ENCODE measurements at places on chromosomes 5 and 9.

DNA sequence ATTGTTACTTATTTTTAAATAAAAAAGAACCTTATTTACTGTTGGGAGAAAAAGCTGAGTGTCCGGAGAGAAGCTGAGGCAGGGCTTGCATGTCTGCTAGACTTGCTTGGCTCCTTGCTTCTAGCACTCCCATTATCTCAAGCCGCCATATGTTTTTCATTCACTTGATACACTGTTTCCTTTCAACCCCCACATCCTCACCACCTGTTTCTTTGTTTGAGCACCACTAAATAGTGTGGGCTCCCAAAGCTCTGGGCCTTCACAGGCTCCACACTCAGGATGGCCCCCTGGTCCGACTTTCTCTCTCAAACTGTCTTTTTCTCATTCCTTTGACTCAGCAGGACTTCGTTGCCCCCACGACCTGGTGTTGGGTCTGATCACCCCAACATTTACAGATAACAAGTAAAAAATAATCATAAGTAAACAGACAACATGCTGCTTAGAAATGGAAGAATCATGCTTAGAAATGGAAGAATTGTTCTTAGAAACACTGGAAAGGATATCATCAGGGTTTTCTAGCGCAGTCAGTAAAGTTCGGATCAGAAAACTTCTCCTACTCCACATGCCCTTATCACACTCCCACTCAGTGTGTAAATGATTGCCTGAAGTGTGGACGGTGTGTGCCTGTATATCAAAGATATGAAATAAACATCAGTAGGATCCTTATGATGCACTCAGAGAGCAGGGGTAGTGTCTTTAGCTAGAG lies 58.5 kb downstream of the APTX start:
- no peak for DNase-seq

DNA sequence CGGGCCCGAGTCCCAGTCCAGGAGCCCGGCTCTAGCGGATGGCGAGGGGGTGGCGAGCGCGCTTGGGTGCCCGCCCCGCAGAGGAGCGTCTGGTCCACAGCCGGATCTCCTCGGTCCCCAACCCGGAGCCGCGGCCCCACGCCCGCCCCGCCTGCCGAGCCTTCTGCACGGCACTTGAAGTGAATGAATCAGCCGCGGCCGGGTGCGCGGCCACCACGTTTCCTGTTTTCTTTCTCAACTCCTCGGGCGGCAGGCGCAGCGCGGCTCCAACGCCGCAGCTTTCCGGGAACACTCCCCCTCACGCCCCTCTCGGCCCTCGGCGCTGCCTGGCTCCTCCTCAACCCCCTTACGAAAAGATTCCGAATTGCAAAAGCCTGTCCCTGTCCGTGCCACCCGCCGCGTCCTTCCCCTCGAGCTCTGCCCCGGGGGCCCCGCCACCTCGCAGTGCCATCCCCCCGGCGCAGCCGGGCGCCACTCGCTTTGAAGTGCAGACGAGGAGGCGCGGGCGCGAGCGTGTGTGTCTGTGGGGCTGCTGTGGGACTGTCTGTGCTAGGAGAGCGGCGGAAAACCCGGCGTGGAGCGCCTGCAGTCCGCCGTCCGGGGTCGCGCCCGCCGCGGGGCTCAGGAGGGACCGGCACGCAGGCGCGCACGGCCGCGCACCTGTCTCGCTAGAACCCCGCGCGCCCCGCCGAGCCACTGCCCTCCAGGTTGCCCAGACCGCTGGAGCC lies 456.6 kb downstream of the RAB3C start:
- DNase-seq: peak; percentile 91

DNA sequence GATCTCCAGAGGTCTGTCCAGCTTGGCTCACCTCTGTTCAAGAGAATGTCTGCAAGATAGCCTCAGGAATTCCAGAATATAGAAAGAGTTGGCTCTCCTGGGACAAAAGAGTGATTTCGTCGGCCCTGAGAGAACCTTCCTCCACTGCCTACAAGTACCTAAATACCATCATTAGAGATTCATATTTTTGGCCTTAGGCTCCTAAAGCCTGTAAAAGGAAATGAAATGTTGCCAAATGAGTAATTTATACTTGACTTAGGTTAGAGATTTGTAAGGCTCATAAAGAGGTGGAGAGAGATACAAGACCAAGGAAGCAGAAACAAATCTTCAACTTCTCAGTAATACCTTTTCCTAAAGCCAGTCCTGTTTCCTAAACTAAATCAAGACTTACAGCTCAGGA lies 146.2 kb downstream of the CCDC192 start:
- no peak for DNase-seq

DNA sequence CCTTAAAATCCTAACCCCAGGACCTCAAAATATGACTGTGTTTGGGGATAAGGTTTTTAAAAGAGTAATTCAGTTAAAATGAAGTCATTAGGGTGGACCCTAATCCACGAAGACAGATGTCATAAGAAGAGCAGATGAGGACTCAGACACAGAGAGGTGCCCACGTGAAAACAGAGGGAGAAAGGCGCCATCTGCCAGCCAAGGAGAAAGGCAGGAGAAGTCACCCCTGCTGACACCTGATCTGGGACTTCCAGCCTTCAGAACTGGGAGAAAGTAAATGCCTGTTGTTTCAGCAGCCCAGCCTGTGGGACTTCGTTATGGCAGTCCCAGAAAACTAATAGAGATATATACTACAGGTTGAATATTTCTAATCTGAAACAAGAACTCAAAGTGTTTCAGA lies 67.4 kb downstream of the ROR2 start:
- DNase-seq: no peak

DNA sequence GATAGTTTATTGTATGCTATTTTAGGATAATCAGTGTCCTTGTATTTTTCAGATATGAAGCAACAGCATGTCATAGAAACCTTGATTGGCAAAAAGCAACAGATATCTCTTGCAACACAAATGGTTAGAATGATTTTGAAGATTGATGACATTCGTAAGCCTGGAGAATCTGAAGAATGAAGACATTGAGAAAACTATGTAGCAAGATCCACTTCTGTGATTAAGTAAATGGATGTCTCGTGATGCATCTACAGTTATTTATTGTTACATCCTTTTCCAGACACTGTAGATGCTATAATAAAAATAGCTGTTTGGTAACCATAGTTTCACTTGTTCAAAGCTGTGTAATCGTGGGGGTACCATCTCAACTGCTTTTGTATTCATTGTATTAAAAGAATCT lies 14.5 kb downstream of the CCT5 start:
- no peak for DNase-seq

- no peak for DNase-seq
Measured at GRCh38 chr5:175803254-175803653, 68.1 kb upstream of the CPLX2 start.

DNA sequence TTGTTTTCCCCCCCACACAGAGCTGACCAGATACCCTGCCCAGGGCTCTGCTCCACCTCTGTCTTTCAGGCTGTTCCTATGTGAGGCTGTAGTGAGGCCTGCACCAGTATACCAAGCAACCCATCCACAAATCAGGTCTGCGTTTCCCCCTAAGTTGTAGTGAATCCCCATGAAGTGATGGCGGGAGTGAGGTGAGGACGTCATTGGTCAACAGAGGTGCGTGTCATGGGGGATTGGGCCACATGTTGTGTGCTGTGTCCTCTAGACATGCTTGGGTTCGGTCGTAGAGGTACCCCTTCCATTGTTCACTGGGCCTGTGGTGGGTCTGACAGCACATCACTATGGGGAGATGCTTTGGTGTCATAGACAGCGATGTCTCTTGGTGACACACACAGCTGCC lies 184.6 kb downstream of the CACNA1B start:
- no peak for DNase-seq

GRCh38 chr5:51484326-51484725 lies 101.1 kb downstream of the ISL1 start:
- DNase-seq: no peak

DNA sequence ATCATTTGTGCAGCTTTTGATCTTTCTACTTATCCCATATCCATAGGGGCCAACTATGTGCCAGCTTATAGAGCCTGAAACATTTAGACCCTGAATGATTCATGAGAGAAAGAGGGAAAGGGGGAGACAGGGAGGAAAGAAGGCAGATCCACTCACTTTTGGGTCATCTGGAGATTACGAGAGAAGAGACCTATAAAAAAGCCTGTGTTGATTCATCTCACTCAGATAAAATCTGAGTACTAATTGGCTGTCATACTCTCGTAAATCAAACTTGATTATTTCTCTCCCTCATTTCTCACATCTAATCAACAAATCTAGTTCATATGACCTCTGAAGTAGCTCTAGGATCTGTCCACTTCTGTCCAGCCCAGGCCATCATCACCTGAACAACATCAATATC lies 137.1 kb downstream of the ARL15 start:
- no peak for DNase-seq

- DNase-seq: no peak
Measured at GRCh38 chr5:132104556-132104955, 31.0 kb downstream of the CSF2 start.

- no peak for DNase-seq
Measured at GRCh38 chr9:4548811-4549725, 58.8 kb downstream of the SLC1A1 start.

GRCh38 chr9:80892703-80893102 lies 796.6 kb downstream of the TLE1 start:
- DNase-seq: no peak

DNA sequence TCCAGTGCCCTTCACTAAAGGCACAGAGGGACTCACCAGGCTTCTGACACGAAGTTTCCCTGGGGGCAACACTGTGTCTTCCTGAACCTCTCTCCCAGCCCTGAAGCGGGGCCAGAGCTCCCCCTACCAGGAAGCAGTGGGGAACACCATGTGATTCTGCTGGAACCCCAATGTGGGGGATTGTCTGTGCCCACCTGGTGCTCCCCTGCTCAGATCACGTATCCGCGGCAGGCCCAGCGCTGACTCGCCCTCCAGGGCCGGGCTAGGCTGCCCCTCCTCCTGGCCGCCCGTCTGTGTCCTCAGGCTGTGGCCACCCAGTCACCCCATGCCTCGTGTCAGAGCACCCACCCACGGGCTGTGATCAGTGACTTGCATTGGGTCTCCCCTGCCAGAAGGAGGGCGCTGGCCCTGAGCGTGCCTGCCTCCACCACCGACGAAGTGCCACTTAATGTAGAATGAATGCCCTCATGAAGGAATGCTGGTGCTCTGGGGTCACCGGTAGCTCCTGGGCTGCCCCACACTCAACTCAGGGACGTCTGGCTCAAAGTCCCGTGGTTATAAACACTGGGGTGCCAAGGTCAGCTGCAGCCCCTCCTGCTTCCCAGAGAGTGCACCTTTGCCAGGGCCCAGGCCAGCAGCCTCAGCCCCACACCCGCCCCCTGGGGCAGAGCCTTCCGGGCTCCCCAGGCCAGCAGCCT lies 22.1 kb downstream of the SARDH start:
- peak; percentile 54 for DNase-seq

GRCh38 chr9:86557063-86557766 lies 203.0 kb upstream of the TUT7 start:
- DNase-seq: no peak

DNA sequence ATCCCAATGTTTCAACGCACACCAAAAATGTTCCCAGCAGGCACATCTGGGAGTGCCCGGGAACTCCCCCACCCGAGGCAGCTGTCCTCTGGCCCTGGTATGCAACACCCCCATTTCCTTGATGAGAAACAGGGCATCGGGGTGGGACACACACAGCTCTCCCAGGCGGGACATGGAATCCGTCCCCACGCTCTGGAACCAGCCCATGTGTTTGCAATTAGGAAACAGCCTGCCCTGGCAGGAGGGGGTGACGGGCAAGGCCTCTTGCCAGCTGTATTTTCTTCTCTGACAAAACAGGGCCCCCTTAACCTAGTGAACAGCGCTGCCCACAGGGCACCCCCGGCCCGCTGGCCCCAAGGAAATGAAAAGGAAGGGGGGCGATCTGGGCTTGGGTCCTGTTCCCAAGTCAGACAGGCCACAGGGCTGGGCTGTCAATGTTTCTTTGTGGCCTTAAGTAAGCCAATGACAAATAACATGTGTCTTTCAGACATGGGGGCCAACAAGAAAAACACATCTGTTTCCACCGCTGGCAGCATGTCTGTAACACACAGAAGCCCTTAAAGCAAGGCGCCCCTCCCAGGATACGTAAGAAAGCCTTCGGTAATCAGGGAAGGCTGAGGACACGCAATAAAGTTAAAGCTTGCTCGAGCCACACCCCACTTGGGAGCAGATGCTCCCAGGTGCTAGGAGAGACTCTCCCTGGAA lies 125.3 kb downstream of the ROR2 start:
- no peak for DNase-seq

DNA sequence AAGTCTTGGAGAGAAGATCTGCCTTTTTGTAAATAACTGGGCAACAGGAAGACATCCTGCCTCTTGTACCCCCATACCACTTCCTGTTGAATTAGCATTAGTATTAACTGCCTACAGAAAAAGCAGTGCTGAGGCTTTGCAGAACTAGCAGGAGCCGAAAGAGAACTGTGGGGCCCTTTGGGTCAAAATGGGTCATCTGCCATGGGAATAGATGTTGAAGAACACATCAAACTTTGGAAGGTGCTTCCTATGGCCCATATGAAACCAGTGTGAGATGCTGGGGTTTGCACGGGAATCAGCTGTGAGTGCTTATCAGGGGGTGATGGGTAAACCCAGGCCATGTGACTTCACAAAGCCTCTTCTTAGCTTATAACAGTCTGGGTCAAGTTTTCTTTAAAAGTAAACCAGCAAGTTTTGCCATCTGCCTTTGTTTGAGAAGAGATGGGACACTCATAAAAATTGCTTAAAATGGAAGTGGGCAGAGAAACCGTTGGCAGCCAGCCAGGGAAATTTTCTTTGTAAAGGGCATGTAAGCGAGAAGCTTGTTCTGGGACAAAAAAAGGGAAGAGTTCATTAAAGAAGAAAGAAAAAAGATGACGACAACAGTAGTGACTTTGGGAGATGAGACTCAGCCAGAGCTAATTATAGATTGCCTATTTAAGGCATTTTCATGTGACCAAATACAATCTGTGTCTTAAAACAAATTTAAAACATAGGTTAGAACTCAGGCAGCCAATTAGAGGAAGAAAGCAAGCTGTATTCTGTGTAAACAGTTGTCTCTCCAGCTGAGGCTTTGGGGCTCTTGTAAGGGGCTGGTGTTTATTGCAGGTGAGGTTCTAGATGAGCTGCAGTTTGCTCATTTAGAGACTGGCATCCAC lies 4.4 kb downstream of the SLC25A25 start:
- DNase-seq: no peak

GRCh38 chr5:114377050-114377844 lies 15.4 kb downstream of the KCNN2 start:
- DNase-seq: no peak

- DNase-seq: no peak
Measured at GRCh38 chr9:21995666-21996398, 1.2 kb downstream of the CDKN2B-AS1 start.

- DNase-seq: no peak
Measured at GRCh38 chr9:69299826-69300225, 25.2 kb upstream of the ENTREP1 start.
